Activated CD4-positive, alpha-beta T cell treated with anti-CD3 and anti-CD28 coated beads, Interleukin-2, amount 50 U/mL, for 16 hours (primary cell): ENCODE measurements at places on chromosomes 1 and 21.
A peak's percentile ranks its signal among the peaks of the same experiment; 100 is the strongest.

GRCh38 chr1:36522461-36523229, 39.9 kb upstream of the CSF3R start:
- no peak for DNase-seq

- DNase-seq: no peak
Measured at GRCh38 chr1:94693435-94693834, 126.7 kb upstream of the SLC44A3 start.

DNA sequence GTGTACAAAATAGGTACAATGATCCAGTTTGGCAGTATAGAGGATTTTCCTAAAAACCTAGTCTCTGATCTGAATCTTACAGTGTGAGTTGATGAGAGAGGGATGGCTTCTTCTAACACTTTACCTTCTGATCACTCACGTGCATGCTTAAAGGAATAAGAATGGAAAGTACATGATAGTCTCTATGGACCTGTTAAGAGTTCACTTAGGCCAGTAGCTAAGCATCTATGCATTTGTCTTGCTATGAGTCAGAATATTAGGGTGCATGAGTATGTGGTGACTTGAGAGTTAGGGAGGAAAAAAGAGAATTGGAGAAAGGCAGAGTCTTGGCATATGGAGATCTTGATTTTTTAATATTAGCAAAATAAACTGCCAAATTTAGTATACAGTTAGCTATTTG, 206.3 kb downstream of the COL11A1 start:
- DNase-seq: no peak

GRCh38 chr1:47754221-47754620, 243.0 kb downstream of the TRABD2B start:
- DNase-seq: no peak

- no peak for DNase-seq
Measured at GRCh38 chr1:3727825-3728776, 24.1 kb upstream of the CCDC27 start.

DNA sequence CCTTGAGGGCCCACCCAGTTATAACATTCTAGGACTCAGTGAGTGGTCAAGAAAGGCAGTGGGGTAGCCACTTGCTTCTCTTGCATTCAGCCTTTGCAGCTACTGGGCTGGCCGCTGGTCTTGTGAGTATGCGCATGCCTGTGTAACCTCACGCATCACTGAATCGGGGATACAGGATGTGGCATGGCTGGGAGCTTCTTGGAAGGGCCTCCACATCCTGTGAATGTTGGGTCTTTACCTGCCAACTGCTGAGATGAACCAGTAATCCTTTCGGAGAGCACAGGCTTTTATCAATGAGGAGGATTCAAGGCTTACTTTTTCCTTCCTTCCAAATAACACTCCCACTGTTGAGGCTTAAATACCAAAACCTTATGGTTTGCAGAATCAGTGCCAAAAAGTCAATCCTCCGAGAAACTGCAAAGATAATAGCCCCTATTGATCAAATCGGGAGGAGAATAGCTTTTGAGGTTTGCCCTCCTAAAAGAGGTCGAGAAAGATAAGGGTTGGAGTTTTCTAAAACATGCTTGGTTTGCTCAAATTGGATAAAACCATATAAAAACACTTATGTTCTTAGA, 198.9 kb upstream of the UBE2U start:
- DNase-seq: no peak

DNA sequence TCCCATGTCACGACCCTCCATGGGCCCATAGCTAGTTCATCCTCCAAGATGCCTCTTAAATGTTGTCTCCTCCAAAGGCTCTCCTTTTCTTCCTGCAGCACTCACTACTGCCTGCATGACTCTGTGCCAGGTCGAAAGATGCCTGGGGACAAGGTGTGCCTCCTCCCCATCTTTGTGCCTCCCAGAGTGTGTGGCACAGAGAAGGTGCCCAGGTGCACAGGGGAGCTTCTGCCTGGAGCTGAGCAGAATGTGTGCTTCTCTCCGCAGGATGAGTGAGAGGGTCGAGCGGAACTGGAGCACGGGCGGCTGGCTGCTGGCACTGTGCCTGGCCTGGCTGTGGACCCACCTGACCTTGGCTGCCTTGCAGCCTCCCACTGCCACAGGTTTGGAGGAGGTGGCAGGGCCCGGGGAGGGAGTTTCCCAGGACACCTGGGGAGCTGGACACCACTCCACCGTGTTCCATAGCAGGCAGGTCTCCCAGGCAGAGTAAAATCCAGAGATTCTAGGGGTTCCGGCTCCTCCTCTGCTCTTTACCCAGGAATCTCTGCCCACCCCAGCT, 6.9 kb upstream of the PPM1J start:
- no peak for DNase-seq

DNA sequence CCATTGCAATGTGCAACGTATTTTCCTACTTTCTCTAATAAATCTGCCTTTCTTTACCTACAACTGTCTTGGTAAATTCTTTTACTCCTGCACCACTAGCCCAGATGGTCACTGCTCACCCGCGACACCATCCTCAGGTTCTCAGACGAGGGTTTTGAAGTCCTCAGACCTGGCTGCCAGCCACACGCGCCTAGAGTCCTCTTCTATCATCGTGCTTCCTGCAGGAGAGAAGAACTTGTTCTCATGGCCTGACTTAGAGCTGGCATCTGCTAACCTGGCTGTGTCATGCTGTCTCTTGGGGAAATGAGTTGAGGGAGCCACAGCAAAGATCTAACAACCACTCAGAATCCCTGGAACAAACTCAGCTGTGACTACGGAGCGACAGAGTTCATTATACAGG, 30.3 kb upstream of the PGBD5 start:
- no peak for DNase-seq

- peak; percentile 90 for DNase-seq
Measured at GRCh38 chr1:24925082-24925779, 4.8 kb downstream of the RUNX3 start.

GRCh38 chr1:44643721-44644334, 30.5 kb downstream of the TMEM53 start:
- no peak for DNase-seq

- DNase-seq: no peak
Measured at GRCh38 chr1:5705751-5706150, 286.5 kb downstream of the NPHP4 start.

GRCh38 chr1:9909234-9910046, 629 bp downstream of the CTNNBIP1 start:
- peak; percentile 57 for DNase-seq

DNA sequence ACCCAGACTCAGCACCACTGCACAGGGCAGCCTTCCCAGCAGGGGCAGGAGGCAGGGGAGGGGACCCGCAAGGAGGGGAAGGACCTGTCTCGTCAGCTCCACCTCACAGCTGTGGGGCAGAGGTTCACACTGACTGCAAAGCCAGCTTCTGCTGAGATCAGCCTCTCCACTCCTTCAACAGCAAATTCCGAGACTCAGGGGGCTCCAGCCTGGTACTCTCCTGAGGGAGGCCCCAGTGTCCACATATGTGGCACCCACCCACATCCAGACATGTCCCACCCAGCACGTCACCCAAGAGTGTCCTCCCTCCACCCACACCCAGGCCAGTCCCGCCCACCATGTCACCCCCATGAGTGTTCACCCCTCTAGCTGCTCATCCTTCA, 329.5 kb downstream of the NPHP4 start:
- no peak for DNase-seq

- no peak for DNase-seq
Measured at GRCh38 chr1:53400761-53401674, 58.2 kb upstream of the DMRTB1 start.

DNA sequence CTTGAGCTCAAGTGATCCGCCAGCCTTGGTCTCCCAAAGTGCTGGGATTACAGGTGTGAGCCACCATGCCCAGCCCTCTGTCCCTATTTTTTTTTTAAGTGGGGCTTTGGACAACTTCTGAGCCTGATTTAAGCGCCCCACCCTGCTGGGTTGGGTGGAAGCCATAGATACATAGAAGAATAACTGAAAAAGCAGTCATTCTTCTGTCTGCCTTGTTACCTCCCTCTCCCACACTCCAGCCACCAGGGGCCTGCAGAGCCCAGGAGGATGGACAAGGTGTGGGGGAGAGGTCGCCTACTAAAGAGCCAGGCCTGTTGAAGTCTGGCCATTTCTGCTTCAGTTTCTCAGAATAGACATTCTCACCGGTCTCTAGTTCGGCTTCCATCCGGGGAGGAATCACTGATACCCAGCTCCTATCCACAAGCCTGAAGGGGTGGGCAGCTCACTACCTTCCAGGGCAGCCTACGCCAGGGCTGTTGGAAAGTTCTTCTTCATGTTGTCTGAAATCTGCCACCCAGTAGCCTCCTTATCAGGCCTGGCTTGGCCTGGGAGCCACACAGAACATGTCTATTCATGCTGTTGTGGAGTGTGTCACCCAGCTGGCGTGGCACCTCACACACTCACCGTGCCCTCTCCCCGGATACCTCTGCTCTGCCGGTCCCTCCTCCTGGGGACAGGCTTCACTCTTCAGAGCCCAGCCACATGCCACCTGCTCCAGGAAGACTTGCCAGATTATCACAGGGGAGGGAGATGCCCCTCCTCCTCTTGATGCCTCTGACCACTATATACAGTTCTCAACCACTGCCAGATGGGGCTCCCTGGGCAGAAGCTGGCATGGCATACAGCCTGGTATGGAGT, 27.7 kb downstream of the KNCN start:
- no peak for DNase-seq

DNA sequence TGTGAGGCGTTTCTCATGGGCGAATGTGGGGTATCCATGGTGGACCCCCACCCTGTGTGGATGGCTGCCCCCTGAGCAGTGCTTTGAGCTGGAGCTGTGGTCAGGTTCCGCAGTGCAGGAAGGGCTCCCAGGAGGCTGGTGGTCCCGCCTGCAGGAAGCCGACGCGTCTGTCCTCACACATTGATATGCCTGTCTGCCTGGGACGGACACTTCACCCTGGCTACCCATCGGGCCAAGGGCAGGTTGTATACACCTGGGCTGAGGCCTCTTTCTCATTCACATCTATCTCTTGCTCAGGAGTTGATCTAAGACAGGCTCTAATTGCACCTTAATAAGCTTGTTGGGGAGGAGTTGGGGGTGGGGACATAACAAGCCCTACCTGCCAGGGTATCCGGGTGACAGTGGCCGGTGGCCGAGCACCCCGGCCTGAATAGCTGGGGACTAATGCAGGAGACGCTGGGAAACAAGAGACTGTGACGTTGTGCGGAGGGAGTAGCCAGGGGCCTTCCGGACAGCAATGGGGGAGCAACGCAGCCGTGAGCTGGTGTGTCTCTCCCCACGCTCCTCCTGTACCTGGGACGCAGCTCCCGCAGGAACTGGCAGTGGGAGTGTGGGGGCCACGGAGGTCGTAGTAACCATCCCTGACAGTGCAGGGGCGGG, 21.7 kb downstream of the PDXK start:
- no peak for DNase-seq

- no peak for DNase-seq
Measured at GRCh38 chr1:25080294-25081209, 150.5 kb upstream of the RUNX3 start.

GRCh38 chr1:204931768-204932572, 61.3 kb downstream of the NFASC start:
- no peak for DNase-seq

GRCh38 chr1:205543351-205544301, 39.2 kb downstream of the CDK18 start:
- DNase-seq: peak; percentile 58

- no peak for DNase-seq
Measured at GRCh38 chr21:45912611-45913417, 68.8 kb upstream of the COL6A1 start.

DNA sequence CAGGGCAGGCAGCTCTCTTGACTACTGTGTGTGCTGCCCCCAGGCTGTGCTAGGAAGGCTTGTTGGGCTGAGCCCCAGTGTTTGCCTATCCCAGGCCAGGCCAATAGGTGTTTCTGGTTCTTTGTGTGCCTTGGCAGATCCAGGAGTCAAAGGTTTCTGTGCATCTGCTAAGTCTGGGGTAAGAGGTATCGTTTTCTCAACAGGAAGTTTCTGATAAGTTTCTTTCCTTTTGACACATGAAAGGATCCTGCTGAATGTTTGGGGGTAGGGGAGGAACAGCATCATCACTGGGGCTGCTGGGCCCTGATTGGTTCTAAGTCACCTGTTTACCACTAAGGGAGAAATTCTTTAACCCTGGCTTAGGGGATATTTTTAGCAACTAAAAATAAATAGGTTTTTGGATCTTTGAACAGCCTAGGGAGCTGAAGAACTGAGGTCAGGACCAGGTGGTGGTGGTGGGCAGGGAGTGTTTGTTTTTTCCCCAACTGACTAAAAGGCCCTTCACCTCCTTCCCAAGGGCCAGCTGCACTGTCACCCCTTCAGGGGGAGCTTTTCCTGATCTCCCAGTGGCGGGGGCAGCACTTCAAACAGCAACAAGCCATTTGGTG, 85.1 kb downstream of the KCNN3 start:
- DNase-seq: peak; percentile 83

DNA sequence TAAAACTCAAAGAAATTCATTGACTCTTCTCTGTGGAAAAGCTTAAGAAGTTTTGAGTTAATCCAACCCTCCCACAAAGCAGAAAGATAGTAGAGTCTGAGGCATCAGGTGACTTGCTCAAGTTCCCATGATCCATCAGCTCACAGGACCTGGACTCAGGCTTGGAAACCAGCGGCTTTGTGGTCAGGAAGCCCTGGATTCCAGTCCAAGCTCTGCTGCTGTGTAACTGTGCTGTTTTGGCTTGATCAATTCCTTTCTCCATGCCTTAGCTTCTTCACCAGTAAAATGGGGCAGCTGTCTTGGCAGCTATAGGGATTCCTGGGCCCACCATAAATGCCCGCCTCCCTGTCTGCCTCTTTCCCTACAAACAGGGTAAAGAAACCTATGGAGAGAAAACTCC, 180.2 kb downstream of the HIVEP3 start:
- no peak for DNase-seq

DNA sequence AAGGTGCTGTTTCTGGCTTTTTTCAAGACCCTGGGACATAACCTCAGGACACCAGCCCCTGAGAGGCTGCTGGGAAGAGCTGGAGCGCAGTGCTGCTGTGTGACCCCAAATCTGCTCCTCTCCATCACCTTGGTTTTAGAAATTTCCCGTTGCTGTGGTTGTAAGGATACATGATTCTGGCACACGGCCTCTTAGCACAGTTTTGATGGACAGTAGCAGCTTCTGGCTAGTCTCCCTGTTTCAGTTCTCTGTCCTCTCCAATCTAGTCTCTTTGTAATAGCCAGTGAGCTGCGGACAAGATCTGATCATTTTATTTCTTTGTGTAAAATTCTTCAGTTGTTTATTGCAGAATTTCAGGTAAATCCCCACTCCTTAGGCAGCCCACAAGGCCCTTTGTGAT, 3.1 kb downstream of the CLIC6 start:
- no peak for DNase-seq
